RCC 7860 (cell line): ENCODE measurements at places on chromosomes 6 and 20.
A peak's percentile ranks its signal among the peaks of the same experiment; 100 is the strongest.

DNA sequence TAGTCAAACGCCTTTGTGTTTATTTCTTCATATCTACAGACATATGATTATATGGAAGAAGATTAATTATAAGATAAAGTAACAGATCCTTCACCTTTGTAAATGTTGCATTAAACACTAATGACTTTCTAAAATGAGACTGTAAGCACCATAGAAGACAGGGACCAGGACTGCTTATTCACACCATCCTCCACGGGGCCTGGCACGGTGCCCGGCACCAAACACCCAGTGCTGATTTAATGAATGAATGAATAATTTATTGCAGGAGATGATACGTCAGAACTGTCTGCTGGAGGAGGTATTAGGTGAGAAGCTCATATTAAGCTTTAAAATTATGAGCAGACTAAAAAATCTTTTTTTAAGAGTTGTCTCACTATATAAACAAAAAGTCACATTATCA, 88.3 kb downstream of the SLX4IP start:
- no peak for DNase-seq

DNA sequence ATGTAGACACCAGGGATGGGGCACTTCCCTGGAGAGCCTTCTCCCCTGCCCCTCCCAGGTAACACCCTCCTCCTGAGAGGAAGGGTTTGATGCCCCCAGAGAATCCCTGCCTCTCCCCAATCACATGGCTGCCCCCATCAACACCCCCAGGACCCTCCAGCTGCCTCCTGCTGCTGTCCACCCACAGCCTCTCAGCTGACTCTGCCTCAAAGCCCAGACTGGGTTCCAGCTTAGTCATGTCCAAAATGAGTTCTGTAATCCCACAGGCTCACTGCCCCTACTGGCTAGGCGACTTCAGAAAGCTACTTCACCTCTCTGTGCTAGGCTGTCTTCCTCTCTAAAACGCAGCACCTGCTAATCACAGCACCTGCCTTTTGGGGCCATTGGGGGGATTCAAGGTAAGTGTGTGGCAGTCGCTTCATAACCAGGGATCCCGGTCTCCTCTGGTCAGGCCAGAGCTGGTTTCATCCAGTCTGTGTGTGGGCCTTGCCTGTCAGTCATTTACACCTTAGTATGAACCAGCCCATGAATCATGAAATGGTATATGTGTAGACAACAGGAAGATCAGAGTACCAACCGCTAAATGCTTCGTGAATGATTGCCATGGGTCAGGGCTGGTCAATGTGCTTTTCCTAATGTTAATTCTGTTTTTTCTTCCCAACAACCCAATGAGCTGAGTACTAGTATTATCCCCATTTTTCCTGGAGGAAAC, 40.4 kb downstream of the TFEB start:
- DNase-seq, result no peak

DNA sequence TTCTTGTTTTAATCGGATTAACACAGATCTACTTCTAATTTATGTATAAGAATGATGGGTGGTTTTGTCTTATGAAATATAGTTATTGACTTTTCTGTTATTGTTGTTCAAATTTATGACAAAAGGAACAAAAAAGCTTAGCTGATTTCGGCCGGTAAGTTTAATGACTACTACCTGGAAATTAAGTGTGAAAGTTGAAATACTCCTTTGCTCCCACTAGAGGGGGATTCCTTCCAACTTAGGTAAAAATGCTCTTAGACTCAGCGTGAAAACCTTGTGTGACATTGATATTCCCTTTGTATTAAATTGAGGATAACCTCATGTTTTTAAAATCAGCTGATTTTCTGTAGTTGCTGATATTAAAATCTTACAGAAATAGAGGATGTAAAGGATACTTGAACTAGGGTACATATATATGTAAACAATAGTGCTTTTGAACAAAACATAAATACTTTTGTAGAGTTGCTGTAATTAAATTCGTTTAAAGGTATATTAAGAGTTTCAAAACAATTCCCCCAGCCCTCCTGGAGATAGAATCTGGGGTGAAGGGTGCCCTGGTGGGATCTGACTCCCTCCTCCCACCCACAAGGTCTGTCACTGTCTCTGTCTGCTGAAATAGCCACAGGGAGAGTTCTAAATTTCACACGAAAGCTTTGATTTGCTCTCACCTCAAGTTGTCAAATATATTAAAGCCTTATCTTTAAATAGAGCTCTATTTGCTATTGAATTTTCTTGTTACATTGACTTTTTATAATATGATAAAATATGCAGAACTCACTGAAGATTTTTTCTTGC, 257.5 kb downstream of the ARID1B start:
- DNase-seq, result peak; percentile 36

DNA sequence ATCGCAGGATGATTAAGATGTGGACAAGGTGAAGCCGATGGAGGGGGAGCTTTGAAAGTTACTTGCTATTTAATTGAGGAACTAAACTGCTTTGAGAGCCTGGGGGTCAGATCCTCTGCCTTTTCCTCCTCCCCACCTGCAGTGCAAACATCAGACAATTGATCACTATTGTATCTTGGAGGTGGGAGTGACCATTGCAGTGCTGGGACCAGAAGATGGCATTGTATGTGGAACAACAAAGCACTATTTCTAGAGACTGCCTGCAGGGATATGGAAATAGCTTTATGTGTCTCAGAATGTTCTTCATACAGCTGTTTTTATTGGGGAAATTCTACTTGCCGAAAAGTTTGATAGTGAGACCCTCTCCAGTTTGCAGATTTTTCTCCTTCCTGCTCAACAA, 4.2 kb downstream of the MOG start:
- no peak for DNase-seq

DNA sequence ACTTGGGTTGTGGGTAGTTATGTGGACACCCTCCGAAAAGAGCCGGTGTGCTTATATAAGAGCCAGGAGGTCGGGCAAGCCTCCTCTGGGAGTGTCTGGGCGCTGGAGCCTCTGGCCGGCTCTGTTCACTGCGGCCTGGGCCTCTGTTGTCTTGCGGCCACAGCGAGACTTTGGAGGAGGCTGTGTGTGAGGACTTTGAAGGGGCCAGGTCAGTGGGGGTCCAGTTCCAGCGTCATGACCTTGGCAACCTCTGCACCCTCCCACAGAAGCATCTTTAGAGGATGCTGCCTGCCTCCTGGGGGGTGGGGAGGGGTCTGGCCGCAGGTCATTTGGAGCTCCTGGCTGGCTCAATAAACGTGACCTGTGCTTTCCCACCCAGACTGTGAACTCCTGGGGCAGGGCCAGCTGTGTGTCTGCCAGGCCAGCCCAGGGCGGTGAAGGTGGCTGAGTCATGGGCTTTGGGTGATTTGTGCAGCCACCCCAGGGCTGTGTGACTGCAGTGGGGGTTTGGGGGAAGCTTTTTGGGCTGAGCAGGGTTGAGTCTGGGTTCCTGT, 1.2 kb downstream of the TCEA2 start:
- DNase-seq, result peak; percentile 69

- DNase-seq, result no peak
Measured at GRCh38 chr6:160121558-160121957, at the start of gene SLC22A1. SLC22A1 (plus strand) TSS chr6:160121815; CDS start chr6:160121936, 121 bp downstream.

DNA sequence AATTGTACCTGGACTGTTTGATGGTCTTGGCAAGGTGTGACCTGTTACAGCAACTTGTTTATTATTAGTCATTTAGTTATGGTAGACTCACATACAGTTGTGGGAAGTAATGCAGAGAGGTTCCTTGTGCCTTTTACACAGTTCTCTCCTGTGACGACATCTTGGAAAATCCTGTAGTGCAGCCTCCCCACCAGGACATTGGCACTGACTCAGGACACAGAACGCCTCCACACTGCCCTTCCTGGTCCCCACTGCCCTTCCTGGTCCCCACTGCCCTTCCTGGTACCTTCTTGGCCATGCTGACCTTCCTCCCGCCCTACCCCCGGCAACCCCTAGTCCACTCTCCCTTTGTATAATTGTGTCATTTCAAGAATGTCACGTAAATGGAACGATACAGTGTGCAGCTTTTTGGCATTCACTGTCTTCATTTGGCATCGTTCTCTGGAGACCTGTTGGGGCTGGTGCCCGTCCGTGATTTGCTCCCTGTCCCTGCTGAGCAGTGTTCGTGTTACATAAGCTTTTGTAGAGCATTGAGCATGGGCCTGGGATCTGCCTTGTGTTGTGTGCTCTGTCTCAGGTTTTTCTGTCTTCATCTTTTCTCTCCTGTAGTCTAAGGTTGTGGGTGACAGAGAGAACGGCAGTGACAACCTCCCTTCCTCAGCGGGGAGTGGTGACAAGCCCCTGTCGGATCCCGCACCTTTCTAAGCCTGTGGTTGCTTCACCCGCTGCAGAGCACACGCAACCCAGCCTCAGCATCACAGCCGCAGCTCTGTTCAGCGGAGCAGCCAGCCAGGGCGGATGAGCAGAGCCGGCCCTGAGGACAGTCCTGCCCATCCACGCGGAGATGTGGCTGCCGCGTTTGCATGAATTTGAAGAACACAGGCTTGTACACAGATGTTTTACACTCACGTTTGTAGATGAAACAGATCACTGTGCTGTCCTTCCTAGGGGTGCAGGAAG, 5.4 kb upstream of the DNAJC5 start:
- DNase-seq, result no peak

- DNase-seq, result no peak
Measured at GRCh38 chr6:143594647-143595046, 83.1 kb upstream of the PHACTR2 start.

DNA sequence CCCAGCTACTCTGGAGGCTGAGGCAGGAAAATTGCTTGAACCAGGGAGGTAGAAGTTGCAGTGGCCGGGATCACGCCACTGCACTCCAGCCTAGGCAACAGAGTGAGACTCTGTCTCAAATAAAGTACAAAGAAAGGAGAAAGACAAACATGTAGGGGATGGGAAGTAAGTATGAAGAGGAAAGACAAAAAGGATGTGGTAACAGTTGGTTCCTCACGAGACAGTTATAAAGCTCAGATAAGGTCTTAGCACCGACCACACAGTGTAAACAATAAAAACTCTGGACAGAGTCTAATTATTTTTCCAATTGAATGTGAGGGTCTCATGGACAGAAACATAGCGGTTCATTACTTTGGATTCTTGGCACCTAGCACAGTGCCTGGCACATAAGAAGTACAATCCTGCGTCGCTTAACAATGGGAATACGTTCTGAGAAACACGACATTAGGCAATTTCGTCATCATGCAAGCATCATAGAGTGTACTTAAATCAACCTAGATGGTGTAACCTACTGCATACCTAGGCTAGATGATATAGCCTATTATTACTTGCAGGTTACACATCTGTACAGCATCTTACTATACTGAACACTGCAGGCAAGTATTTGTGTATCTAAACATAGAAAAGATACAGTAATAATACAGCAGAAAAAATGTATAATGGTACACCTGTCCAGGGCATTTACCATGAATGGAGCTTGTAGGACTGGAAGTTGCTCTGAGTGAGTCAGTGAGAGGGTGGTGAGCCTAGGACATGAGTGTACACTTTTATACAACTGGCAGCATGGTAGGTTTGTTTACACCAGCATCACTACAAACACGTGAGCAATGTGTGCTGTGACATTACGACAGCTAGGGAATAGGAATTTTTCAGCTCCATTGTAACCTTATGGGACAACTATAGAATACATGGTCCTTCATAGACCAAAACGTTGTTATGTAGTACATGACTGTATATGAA, 38.2 kb downstream of the MBOAT1 start:
- no peak for DNase-seq

GRCh38 chr20:24998121-24998520, 5.6 kb upstream of the APMAP start:
- no peak for DNase-seq

DNA sequence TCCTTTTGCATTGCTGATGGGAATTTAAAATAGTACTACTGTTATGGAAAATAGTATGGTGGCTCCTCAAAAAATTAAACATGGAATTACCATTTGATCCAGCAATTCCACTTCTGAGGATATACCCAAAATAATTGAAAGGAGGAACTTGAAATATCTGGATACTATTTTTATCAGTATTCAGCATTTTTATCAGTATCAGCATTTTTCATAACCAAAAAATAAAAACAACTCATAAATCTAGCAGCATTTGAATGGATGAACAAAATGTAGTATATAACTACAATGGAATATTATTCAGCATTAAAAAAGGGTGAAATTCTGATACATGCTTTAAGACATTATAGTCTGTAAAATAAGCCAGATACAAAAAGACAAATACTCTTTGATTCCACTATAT, 763.4 kb upstream of the MAN1A1 start:
- DNase-seq, result no peak

DNA sequence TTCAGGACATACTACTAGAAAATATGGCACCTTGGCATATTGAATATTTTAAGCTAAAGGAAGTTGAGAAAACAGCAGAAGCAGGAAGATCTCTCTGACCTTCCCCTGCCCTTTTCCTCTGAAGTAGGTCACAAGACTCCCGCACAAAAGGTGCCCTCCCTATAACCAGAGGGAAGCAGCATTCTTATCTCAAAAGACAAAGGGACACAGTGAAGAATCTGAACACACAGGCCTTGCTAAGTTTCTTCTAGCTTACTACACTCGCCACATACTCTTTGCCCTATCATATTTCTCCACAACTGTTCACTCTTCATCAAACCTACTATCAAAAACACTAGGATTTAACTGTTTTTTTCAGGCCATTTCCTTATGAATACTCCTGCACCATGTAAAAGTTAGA, 151.2 kb downstream of the ELOVL4 start:
- no peak for DNase-seq

- no peak for DNase-seq
Measured at GRCh38 chr20:6299456-6299855, 176.6 kb upstream of the FERMT1 start.

- DNase-seq, result no peak
Measured at GRCh38 chr20:63320041-63320511, 27.1 kb downstream of the COL20A1 start.

DNA sequence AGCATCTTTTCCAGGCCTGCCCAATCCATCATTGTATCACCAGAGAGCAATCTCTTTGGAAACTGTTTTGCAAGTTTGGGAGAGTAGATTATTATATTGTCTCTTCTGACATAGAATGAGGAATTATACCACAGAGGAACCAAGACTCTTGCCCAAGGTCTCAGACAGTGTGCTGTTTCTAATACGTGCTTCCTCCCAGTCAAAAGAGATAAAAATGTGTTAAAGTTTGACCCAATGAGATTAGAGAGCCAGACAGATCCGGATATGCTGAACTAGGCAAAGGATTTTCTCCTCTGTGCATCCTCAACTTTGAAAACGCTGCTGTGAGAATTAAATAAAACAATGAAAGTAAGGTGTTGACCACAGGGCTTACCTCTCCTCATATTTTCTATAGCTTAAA, 18.6 kb upstream of the NT5E start:
- no peak for DNase-seq

GRCh38 chr20:32796383-32796948, 23.3 kb upstream of the MAPRE1 start:
- no peak for DNase-seq
